CD4-positive, alpha-beta T cell treated with Interleukin-6 for 4 hours (primary cell): ENCODE measurements at places on chromosomes 7 and 10.

DNA sequence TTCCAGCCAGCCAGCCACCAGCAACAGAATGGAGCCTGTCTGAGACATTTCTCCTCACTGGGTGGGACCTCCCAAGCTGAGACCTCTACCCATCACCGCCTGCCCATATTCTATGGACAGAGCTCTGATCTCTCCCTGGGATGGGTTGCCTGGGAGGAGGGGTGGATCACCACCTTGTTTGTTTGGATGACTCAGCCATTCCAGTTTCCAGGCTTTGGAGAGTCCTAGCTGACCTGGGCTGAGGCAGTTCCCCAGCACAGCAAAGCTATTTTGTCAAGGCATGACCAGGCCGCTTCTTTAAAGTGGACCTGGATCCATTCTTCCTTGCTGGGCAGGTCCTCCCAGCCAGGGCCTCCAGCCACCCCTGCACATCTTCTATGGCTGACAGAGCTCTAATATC, 982.3 kb downstream of the DNAJB9 start:
- no peak for DNase-seq

DNA sequence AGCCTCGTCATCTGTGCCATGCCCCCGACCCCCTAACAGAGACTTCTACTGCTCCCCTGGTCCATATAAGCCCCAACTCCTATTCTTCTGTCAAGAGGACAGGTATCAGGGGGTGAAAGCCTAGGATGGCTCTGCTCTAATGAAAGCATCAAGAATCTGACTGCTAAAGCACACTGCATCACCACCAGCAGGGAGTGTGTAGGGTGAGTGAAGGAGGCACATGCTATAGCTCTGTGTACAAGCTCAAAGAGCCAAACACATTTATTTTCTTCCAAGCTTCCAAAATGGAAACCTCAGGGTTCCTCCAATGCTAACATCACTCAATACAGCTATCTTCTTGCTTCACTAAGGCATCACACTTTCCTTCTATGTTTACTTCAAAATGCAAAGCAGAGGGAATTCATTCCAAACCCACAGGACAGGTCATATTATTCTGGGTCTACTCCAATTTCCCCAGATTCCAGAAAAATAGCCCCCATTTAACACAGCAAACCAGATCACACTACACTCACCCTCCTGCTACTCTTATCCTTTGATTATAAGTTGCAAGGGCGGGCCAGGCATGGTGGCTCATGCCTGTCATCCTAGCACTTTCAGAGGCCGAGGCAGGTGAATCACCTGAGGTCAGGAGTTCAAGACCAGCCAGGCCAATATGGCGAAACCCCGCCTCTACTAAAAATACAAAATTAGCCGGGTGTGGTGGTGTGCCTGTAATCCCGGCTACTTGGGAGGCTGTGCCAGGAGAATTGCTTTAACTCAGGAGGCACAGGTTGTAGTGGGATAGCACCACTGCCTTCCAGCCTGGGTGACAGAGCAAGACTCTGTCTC, 36.6 kb downstream of the RHEB start:
- DNase-seq = no peak

GRCh38 chr10:47283101-47283630, 16.8 kb upstream of the GDF10 start:
- no peak for DNase-seq

GRCh38 chr7:116698396-116698795, 26.4 kb downstream of the MET start:
- DNase-seq = no peak

DNA sequence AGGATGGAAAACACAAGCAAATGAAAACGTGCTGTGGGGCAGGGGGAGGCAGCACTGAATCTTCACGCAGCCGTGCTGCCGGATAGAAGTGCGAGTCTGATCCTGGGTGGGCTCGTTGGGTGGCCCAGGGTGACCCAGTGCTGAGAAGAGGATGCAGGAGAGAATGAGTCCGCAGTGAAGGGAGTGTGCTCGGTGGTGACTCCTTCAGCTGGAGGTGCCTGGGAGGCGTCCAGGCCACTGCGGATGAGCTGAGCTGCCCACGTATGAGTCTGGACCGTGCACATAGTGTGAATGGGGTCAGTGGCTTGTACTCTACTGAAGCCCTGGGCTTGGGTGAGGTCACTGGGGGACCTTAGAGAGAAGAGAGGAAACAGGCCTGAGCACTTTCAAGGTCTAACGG, 190.0 kb upstream of the MGMT start:
- DNase-seq = no peak

DNA sequence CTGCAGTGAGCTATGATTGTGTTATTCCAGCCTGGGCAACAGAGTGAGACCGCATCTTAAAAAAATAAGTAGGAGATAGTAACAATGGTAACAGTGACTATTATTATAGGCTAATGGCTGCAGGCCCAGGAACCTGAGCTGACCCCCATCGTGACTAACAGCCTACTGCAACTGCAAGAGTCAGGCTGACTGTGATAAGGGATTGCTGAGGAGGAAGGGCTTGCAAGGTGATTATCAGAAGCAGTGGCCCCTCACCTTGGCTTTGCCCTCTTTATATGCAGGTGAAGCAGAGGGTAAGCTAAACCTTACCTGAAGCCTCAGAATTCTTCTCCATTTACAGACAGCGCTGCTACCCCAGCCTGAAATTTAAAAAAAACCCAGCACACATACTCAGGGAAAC, 83.9 kb upstream of the SDK1 start:
- no peak for DNase-seq
